ENCODE measurements at places on chromosomes 3 and 15.

GRCh38 chr3:80439490-80439889 lies 671.7 kb upstream of the ROBO1 start:
- DNase-seq: no peak

GRCh38 chr3:17459470-17459993 lies 282.9 kb downstream of the TBC1D5 start:
- DNase-seq: no peak

DNA sequence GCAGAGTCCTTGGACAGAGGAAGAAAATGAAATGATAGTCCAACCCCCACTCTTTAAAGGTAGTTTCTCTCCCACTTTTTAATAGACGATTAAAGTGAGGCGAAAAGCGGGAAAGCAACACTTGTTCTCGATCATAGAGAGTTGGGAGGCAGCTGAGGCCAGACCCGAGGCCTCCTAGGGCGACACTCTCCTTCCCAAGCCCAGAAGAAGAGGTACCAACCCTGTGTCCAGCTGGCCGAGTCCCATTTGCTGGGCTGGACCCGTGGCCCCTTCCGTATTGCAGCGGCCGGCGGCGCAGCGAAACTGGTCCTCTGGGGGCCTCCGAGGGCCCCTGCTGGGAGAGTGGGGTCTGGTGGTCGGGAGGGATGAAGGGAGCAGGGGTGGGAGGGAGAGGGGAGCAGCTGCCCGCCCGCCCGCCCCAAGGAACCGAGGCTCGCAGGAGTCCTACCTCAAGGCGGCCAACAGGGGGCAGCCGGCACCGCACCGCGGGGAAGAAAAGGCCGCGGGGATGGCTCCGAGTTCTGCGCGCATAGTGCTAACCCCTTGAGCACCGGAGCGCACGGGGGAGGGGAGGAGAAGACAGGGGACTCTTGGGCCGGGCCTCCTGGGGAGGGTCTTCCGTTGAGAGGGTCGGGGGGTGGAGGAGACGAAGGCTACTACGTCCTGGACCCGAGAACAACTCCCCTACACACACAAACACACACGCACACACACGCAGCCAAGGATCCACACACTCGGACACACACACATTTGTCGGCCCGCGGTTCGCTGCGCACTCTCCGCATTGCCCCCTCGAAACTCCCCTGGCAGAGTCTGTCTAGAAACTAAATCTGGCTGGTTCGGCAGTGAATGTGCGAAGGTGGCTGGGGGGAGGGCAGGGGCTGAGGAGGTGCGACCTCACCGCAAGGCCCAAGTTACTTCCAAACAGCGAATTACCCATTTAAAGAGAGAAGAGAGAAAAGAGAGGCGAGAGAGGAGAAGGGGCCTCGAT lies 2.0 kb downstream of the WNT5A start:
- peak; percentile 33 for DNase-seq

GRCh38 chr3:10432156-10432845 lies 73.1 kb downstream of the ATP2B2 start:
- no peak for DNase-seq

DNA sequence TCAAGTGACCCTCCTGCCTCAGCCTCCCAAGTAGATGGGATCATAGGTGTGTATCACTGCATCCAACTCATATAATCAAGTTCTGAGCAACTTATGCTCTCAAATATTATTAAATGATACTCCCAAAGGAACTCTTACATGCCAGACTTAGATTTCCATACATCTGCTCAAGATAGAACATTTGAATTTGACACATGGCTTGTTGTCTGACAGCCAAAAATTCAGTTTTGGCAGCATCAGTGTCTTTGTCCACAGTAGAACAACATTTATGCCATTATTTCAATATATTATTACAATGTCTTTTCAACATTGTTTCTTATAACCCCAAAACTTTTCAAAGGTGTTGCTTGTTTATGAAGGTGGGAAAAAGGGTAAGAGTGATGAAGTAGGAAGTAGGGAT lies 116.2 kb downstream of the SUCNR1 start:
- DNase-seq: no peak

- no peak for DNase-seq
Observed at GRCh38 chr15:68034081-68034480, 20.0 kb upstream of the PIAS1 start.

DNA sequence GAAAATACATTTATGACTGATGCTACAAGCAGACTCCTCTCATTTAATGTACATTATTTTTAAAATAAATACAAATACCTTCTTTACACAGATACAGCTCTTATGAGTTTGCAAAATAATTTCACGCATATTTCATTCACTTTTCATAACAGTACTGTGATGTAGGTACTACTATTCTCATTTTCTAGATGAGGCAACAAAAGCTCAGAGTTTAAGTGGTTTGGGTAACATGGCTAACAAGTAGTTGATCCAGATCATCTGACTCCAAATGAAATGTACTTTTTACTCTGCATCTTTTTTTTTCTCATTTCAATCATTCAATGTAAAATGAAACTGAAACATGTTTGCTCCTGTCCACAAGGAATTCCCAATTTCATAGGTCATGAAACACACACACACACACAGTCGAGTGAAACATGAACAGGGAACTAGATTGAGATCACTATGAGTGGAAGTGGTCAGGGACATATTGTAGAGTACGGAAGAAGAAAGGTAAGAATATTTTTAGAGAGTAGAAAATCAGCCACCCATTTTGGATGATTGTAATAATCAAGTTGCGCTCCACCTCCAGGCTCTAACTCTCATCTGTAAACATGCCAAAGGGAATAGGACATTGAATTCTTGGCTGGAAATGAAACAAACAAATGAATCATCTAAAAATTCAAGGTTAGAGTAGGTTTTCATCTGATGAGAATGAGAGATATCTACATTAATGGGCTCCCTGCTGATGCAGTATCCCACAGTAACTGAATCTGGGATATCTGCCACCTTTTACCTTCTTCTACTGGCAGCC lies 92.4 kb downstream of the CLDN1 start:
- no peak for DNase-seq

DNA sequence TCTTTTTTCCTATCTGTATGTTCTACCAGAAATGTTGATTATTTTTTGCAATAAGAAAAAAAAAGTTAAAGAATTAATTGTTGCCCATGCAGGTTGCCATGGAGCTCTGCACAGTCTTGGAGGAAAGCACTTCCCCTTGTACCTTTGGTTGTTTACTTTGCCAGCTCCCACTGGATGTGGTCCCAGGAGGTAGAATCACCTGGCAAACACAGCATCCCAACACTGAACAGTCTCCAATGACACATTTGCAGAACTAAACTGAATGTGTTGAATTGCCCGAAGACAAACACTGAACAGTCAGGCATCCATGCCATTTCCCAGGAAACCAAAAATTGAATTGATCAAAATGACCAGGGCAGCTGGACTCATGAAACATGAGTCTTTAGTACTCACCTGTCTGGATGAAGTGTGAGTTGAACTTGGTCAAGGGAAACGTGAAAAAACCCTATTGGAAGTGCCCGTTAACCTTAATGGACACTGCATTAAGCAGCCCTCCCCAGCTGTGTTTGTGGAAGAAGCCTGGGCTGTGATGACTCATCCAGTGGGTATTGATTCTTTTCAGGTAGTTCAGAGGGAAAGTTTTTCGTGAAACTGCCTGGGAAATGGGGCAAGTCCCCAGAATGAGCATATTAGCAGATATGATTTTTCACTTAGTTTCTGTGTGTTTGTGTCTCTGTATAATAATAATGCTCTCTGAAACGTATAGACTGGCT lies 284.7 kb upstream of the STT3B start:
- DNase-seq: peak; percentile 77

GRCh38 chr3:158109804-158110657 lies at the start of gene RSRC1:
RSRC1 (plus strand) TSS chr3:158110089; CDS start chr3:158122105, 12,016 bp downstream.
- DNase-seq: peak; percentile 95

DNA sequence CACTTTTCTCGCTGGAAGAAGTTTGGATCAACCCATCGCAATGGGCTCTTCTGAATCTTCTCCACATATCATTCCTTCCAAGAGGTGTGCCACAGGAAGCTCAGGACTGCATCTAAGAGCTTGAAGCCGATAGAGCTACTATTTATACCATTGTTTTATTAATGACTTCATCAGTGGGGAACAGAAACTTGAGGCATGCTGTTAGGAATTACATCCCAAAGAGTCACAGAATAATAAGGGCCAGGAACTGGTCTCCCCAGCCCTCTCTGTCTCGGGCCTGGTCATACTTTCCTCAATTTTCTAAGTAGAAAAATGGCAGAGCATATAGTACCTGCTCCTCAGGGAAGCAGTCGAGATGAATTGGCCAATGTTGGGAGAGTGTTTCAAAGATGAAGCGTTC lies 16.9 kb upstream of the C15orf61 start:
- no peak for DNase-seq

- no peak for DNase-seq
Observed at GRCh38 chr3:66485291-66485968, 15.4 kb downstream of the LRIG1 start.

DNA sequence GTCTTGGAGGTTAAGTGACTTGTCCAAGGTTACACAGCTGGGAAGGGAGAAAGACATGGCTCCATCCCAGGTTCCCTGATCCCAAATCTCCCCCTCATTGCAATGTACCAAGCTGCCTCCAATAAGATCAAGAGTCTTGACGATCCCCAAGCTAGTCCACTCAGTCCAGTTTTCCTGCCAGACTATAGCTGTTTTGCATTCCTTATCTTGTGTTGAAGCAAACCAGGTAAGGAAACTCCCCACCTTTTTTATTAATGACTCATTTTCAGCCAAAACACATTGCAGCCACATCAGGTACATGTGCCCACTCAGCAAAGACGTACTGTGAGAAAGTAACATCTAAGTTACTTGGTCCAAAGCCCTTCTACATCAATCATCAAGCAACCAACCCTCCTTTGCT lies 41.9 kb downstream of the LIPC start:
- no peak for DNase-seq

GRCh38 chr15:29988701-29989100 lies 94.1 kb upstream of the GOLGA8J start:
- DNase-seq: no peak

- no peak for DNase-seq
Observed at GRCh38 chr15:41568350-41569017, 9.5 kb downstream of the TYRO3 start.

GRCh38 chr3:86230762-86231161 lies 760.2 kb downstream of the VGLL3 start:
- DNase-seq: no peak

GRCh38 chr15:40469776-40470390 lies 901 bp upstream of the CHST14 start:
- no peak for DNase-seq

GRCh38 chr3:146558781-146559180 lies 14.4 kb upstream of the PLSCR1 start:
- no peak for DNase-seq

DNA sequence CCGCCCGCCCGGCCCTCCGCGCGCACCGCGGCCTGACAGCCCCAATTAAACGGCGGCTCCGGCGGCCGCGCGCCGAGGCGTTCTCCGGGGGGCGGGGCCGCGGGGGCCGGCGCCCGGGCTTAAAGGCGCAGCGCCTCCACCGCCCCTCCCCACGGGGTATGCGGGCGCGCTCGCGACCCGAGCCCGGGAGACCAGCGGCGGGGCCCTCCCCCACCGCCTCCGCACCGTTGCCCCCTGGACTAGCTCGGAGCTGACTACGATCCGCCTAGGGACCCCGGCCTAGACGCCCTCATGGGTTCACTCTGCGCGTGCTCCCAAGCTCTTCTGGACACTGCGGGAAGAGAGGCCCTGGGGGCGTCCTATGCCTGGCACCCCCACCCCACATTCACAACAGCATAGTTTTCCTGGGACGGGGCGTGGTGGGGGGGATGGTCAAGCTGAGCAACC lies at the start of gene DUSP7:
TSS of gene DUSP7 (minus strand) at position 51 of the 447 bp plus-strand sequence. CDS start 205 bp downstream, outside the sequence.
- peak; percentile 25 for DNase-seq

GRCh38 chr15:100596792-100597191 lies 5.2 kb downstream of the LINS1 start:
- no peak for DNase-seq

All from NCI-H774 (cell line).